COR-L47 (cell line): ENCODE measurements at places on chromosomes 5 and 9.

DNA sequence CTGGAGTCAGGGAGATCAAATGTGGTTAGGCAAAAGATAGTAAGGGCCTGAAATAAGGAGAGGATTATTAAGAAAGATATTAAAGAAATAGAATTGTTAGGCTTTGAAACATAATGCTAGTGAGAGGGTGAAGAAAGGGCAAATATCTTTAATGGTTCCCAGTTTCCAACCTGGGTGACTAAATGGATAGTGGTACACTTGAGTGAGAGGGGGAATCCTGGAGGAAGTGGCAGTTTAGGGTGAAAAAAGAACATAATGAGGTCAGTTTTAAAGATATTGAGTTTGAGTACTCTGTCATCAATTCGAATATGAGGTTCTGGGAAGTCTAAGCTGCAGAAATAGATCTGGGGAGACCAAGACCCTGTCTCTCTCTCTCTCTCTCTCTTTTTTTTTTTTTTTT, 18.9 kb downstream of the DNAI1 start:
- DNase-seq = no peak

- no peak for DNase-seq
Observed at GRCh38 chr5:157006262-157006661, 43.2 kb upstream of the TIMD4 start.

GRCh38 chr9:2755285-2755684, 38.0 kb downstream of the KCNV2 start:
- no peak for DNase-seq

DNA sequence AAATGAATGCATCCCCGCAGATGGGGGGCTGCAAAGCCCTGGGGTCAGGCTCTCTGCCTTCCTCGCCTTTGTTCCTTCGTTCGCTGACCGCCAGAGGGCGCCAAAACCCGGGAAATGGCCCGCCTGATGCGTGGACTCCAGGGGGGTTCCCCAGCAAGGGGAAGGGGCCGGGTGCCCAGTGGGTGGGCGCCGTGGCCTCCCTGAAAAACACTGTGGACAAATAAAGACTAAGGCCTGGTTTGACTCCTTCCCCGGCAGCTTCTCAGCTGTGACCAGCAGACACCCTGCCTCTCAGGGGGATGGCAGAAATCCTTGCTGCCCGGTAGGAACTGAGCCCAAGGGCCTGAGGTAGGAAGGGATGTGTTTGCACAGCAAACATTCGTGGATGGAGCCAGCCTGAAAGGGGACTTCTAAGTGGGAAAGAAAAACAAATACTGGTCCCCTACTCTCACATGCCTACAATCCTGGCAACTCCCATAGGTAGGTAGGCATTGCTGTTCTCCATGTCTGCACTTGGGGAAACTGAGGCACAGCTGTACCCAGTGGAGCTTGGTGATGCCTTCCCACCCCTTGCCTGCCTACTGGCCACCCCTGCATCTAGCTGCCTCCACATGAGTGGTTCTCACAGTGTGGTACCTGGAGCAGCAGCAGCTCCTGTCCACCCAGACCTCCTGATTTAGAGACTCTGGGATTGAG, 57.7 kb downstream of the DUSP1 start:
- no peak for DNase-seq

- no peak for DNase-seq
Observed at GRCh38 chr5:168066536-168067208, 224.8 kb upstream of the WWC1 start.

DNA sequence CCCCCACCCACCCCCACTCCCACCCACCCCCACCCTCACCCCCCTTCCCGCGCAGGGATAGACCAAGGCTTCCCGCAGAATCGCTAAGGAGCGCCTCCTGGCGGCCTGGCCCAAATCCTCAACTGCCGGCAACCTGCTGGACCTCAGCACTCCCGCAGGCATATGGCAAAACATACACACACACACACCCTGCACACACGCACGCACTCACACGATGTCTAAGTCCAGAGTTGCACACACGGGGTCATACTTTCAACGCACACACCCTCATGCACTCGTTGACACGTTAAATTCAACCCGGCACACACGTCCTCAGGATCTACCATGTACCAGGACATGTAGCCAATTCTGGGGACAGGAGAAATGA, 1.7 kb downstream of the CPLX2 start:
- DNase-seq = peak; percentile 22

DNA sequence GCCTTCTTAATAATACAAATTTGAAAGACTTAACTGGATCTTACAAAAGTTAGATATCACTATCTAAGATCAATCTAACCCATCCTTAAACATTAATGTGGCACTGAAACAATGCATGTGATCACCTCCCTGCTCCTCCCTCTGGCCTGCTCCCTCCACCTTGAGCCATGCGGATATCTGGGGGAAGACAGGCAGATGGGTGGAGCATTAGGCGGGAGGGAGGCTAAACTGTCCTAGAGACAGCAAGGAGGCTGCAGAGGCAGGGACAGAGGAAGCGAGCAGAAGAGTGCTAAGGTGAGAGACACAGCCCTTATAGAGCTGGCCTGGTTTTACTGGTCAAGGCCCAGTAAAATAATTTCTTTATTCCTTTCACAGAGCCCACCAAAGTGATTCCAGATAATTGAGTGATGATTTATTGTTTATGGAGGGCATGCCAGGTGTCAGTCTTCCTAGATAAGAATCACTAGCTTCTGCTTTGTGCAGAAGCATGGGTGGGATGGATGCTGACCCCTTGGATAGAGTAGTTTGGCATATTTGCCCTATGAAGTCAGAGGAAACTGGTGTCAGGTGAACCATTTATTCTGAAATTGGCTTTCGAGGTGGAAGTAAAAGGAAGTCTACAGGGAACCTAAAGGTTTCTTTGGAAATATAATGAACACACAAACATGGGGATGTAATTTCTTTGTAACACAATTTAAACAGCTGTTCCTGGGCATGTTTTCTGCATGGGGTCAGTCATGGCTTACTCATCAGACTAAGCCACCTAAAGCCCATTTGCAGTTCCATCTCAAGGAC, 188.3 kb downstream of the GNAQ start:
- DNase-seq = peak; percentile 9

- no peak for DNase-seq
Observed at GRCh38 chr9:35792024-35792813, 828 bp downstream of the NPR2 start.

DNA sequence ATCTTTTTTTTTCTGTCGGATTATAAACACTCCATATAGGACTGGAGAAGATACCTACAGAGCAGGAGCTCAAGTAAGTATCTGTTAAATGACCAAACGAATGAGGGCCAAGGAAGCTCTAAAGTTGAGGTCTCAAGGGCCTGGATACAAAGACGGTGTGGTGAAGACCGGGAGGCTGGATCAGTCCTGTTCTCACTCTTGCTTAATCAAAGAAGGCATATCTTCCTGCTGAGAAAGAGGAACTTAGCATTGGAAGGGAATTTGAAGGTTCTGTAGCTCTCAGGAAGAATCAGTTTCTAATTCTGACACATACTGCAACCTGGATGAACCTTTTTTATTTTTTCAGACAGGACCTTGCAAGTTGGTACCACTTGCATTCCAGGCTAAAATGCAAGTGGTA, 28.3 kb upstream of the PAX5 start:
- DNase-seq = no peak

GRCh38 chr9:27518809-27519208, 5.3 kb upstream of the IFNK start:
- DNase-seq = no peak

DNA sequence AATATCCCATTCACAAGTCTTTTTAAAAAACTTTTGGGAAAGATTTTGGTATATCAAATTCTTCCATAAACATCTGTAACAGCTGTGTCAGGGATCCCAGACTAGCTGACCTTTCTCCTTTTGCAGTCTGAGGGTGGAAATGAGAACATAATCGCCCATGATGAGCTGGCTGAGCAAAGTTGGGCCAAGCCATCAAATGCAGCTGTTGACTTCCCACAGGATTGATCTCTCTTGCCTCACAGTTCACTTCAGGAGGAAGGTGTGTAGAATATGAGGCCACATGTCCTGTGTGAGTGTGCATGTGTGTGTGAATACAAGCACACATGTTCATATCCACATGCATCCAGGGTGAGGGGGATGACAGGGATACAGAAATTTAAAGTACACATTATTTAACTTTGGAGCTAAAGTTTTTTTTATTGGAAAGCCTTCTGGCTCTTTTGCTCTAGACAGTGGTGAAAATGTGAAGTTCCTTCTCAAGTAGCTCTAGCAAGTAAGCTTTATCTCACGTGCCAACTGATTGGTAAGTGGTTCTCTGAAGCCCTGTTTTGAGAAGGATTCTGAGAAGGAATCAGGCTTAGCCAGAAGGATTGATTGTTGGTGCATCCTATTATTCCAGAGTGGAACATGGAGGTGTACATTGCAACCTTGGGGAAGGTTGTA, 468.8 kb upstream of the DMAC1 start:
- DNase-seq = no peak

DNA sequence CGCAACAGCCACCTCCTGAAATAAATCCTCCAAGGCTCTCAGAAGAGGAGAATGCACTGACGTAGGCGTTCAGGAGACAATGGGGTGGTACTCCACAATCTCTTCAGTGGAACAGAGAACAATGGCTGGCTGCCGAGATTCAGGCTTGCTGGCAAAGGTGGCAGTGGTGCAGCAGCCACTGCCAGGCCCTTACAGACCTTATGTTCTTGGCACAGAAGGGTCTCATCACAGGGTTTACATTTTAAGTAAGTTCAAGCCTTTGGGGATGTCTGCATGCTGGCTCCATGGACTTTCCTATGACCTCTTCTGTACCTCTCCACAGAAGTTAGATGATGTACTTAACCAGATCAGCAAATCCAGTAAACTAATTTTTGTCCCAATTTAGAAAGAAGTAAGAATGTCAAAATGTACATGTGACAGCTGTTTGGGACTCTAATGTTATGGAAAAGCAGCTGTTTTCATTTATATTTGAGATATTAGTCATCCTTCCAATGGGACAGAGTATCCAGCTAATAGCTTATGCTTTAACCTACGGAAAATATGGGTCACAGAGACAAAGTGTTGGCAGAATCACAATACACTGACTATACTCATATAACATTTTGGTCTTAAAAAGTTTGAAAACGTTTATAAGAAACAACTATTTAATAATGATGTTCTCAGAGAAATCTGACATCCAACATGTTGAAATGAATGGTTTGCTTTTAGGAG, 180.9 kb downstream of the MAPKAP1 start:
- no peak for DNase-seq

GRCh38 chr9:17782430-17783149, 203.7 kb downstream of the SH3GL2 start:
- DNase-seq = no peak

DNA sequence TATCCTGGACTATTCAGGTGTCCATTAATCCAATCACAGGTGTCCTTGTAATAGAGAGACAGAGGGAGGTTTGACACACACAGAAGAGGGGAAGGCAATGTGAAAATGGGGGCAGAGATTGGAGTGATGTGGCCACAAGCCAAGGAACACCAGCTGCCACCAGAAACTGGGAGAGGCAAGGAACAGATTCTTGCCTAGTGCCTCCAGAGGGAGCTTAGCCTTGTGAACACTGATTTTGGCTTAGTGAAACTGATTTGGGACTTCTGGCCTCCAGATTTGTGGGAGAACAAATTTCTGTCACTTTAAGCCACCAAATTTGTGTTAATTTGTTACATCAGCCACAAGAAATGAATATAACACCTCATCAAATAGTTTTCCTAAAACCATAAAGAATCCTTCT, 416.2 kb downstream of the ENC1 start:
- no peak for DNase-seq

- DNase-seq = no peak
Observed at GRCh38 chr9:134807716-134808446, 72.7 kb upstream of the FCN2 start.

DNA sequence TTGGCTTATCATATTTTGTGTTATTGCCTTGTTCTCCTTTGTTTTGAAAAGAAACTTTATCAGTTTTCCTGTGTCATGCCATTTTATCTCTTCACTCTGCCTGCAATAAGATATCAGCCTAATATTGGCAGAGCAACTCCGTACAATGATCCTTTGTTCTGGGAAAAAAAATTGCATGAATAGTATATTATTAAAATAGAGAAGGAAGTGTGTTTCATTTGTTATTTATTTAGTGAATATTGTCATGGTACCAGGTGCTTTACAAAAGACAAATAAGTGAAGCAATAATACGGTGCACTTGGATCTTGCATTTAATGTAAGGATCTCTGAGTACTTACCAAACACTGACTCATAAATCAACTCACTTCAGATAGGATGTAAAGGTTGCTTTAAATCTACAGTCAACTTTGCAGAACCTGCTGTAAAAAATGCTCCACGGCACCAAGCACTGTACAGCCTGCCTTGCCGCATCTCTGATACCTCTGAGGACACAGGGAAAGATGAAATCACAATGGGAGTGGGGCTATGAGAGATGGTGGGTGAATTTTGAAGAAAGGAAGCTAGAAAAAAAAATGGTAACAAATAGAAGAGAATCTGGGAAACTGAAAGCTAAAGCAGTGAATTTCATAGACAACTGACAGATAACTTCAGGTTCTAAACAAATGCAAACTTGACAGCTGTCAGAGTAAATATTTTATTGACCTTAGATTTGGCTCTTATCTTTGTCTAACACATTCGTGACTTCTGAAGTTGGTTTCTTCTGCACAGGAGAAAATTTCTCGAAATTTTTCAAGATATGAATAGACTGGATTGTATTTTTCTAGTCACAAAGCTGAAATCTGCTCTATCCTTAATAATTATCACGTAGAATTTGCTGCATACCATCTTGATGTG, 232.1 kb downstream of the ENC1 start:
- DNase-seq = no peak

DNA sequence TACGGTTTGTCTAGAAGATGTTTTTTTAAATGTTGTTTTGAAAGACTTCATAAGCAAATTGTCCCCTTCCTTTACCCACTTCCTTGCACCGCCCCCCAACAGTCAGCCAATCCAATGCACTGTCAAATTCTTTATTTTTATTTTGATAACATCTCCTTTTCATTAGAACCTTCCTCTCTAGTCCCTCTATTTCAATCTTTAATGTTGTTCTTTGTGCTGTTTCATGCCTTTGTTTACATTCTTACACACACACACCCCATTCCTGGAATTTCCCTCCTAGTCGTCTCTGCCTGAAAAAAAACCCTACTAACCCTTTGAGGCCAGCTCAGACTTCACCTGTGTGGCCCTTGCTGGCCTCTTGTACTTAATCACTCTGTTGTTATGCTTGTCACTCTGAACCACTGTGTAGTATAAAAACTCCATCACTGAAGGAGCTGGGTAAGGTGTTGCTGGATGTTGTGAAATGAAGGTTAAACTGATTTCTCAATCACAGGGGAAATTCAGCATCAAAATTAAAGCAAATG, 133.4 kb downstream of the UGCG start:
- DNase-seq = no peak

- DNase-seq = no peak
Observed at GRCh38 chr9:73158723-73159122, 7.1 kb downstream of the ANXA1 start.
